PC-9 (cell line): ENCODE measurements at places on chromosomes 1 and 21. TPM values are rescaled to one million over a fixed set of nuclear protein-coding genes. Genes with fewer than 3 reads are reported as not detected.

The IFNLR1 gene
- total RNA-seq: 5.5 and 8.1 TPM in 2 replicates

The HCRTR1 gene
- total RNA-seq: not detected in 2 replicates

- H3K36me3 ChIP-seq: no peaks in the 10 kb centered on the region
- no peaks in the 10 kb centered on the region for H3K27me3 ChIP-seq
These were observed 10.0 kb downstream of the SCNN1D start for GRCh38 chr1:1290238-1290731.

The LCE3D gene
- not detected in 2 replicates for total RNA-seq

The SPRR2A gene
- total RNA-seq: not detected in 2 replicates

DNA sequence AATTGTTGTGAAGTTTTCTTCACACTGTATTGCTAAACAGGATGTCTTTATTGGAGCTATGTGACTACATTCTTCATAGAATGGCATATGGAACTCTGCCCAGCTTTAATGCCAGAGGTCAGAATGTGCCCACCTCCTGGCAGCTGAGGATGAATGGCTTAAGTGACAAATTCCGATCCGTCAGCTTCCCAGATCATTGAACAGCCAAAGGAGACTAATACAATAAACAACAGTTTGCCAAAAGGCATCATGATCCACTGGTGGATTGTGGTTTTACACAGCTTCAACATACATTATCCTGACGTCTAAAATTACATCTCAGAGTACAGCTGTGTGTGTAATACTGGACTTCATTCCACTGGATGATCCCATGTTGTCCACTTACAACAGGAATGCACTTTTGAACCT lies 68.7 kb upstream of the C1orf105 start:
- DNase-seq: peak; percentile 82
- peaks cover 42% of the 10 kb centered on the region for H3K4me1 ChIP-seq
- H3K27me3 ChIP-seq: no peaks in the 10 kb centered on the region
- no peaks in the 10 kb centered on the region; the same call in 1 of the 2 replicates for H3K36me3 ChIP-seq
- H3K4me3 ChIP-seq: no peak overlapping the region
- H3K27ac ChIP-seq: peak overlapping the region; percentile 62

The XCL2 gene
- total RNA-seq: not detected in 2 replicates

GRCh38 chr1:184836934-184837895 lies 82.6 kb upstream of the EDEM3 start:
- H3K4me3 ChIP-seq: no peak overlapping the region
- H3K27ac ChIP-seq: no peak overlapping the region
- H3K27me3 ChIP-seq: no peaks in the 10 kb centered on the region
- H3K4me1 ChIP-seq: peaks cover 23% of the 10 kb centered on the region

- no peak overlapping the region for H3K27ac ChIP-seq
- H3K36me3 ChIP-seq: no peaks in the 10 kb centered on the region
- no peaks in the 10 kb centered on the region for H3K4me1 ChIP-seq
- peaks cover 47% of the 10 kb centered on the region for H3K27me3 ChIP-seq
- DNase-seq: no peak
- no peak overlapping the region for H3K4me3 ChIP-seq
These were observed 6.5 kb upstream of the GRIK3 start for GRCh38 chr1:37040773-37041172.

- 0 out of 2 replicates have a peak, but pooled peaks cover 5% of the 10 kb centered on the region for H3K36me3 ChIP-seq
- peak overlapping the region; percentile 35; the same call in 1 of the 2 replicates for H3K27ac ChIP-seq
- no peaks in the 10 kb centered on the region for H3K27me3 ChIP-seq
- no peak for DNase-seq
These were observed 38.3 kb upstream of the BCL10 start for GRCh38 chr1:85314726-85315125.

GRCh38 chr1:25206201-25206600 lies 26.1 kb downstream of the SYF2 start:
- no peaks in the 10 kb centered on the region for H3K27me3 ChIP-seq
- no peaks in the 10 kb centered on the region for H3K4me1 ChIP-seq
- no peak overlapping the region for H3K4me3 ChIP-seq

The GNPAT gene
- total RNA-seq: 21.8 and 22.3 TPM in 2 replicates

DNA sequence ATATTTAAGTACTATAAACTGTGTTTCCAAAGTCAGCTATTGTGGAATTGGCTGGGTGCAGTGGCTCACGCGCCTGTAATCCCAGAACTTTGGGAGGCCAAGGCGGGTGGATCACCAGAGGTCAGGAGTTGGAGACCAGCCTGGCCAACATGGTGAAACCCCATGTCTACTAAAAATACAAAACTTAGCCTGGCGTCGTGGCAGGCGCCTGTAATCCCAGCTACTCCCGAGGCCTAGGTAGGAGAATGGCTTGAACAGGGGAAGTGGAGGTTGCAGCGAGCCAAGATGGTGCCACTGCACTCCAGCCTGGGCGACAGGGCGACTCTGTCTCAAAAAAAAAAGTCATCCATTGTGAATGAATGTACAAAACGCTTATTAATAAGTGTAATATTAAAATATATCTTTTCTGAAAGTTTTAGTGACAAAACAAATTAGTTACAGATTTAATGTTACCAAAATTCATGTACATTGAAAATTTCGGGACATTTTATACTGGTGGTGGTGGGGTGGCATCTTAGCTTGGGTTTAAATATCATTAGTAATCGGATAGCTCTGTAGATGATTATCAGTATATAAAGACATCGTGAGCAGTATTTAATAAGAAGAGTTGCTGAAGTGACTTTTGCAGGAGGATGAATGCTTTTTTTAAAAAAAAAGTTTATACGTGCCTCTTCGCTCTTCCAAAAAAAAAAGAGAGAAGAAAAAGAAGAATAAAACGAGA lies 503 bp upstream of the SRSF11 start:
- peak overlapping the region; percentile 93 for H3K27ac ChIP-seq
- H3K36me3 ChIP-seq: peaks cover 28% of the 10 kb centered on the region
- DNase-seq: no peak
- H3K27me3 ChIP-seq: no peaks in the 10 kb centered on the region

The CHD5 gene
- total RNA-seq: 0.50 and 0.63 TPM in 2 replicates

The KAZN gene
- total RNA-seq: 15.6 TPM in 2 replicates

The MYOG gene
- not detected in 2 replicates for total RNA-seq

DNA sequence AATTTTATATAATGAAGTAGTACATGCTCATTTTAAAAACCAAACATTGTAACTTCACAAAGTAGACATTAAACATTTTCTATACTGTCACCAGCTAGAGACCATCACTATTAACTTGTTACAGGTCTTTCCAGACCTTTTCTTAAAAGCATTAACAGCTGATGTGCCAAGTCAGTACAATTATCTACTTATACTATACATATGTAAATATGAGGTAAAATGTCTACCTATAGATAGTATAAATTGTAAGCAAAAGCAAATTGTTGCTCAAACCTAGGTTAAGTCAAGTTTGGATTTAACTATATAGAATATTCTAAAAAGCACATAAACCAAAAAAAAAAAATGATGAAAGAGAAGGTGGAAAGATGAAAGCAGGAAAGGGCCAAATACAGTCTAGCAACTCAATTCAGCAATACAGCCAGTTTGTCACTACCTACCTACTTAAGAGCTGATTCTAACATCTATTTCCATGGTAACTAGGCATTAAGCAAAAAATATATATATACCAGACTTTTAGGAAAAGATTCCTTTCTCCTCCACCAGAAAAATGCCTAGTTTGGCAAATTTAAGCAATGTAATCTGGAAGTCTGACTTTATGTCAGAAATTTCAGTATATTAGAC lies 34.5 kb downstream of the ARID4B start:
- peaks cover 40% of the 10 kb centered on the region for H3K4me1 ChIP-seq
- H3K27ac ChIP-seq: peak overlapping the region; percentile 9; the same call in 1 of the 2 replicates
- no peak for DNase-seq
- no peaks in the 10 kb centered on the region for H3K27me3 ChIP-seq
- no peak overlapping the region for H3K4me3 ChIP-seq
- H3K36me3 ChIP-seq: no peaks in the 10 kb centered on the region

- H3K4me3 ChIP-seq: no peak overlapping the region
- peaks cover 40% of the 10 kb centered on the region for H3K4me1 ChIP-seq
- DNase-seq: no peak
- no peak overlapping the region for H3K27ac ChIP-seq
- H3K27me3 ChIP-seq: no peaks in the 10 kb centered on the region
- no peaks in the 10 kb centered on the region for H3K36me3 ChIP-seq
These were observed 7.1 kb upstream of the GADD45A start for GRCh38 chr1:67677930-67678329.

DNA sequence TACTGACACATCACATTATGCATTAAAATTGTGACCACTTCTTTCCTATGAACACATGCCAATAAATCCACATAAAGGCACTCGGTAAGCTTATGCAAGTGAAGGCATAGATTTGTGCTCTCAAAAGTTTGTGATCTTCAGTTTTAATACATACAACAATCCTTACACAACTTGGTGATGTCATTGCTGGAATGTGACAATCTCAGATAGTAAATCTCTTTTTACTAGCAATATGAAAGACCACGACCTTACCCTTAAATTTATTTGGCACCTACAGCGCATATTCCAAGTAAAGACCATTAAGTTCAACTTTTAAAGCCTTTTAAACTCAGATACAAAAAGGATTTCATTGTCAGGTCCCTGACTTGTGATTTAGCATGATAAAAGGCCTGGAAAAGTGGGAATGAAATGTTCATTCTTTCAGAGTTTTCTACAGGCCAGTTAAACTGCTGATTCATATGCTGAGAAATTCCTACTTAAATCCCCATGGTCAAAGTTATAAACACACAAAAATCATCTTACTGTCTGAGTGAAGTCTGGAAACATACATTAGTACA lies 157.4 kb downstream of the SIPA1L2 start:
- no peaks in the 10 kb centered on the region for H3K27me3 ChIP-seq
- no peak for DNase-seq
- no peak overlapping the region for H3K27ac ChIP-seq
- H3K4me1 ChIP-seq: peaks cover 6% of the 10 kb centered on the region

- H3K4me1 ChIP-seq: peaks cover 44% of the 10 kb centered on the region
- no peak for DNase-seq
- no peaks in the 10 kb centered on the region for H3K27me3 ChIP-seq
- H3K27ac ChIP-seq: peak overlapping the region; percentile 97; the same call in 1 of the 2 replicates
- H3K36me3 ChIP-seq: peaks cover 28% of the 10 kb centered on the region; the same call in 1 of the 2 replicates
These were observed 591 bp downstream of the SHC1 start for GRCh38 chr1:154969860-154970452.

GRCh38 chr1:216929870-216930582 lies 206.8 kb upstream of the ESRRG start:
- no peaks in the 10 kb centered on the region for H3K36me3 ChIP-seq
- H3K4me1 ChIP-seq: no peaks in the 10 kb centered on the region; the same call in 1 of the 2 replicates
- H3K27me3 ChIP-seq: no peaks in the 10 kb centered on the region
- DNase-seq: no peak
- no peak overlapping the region for H3K27ac ChIP-seq

DNA sequence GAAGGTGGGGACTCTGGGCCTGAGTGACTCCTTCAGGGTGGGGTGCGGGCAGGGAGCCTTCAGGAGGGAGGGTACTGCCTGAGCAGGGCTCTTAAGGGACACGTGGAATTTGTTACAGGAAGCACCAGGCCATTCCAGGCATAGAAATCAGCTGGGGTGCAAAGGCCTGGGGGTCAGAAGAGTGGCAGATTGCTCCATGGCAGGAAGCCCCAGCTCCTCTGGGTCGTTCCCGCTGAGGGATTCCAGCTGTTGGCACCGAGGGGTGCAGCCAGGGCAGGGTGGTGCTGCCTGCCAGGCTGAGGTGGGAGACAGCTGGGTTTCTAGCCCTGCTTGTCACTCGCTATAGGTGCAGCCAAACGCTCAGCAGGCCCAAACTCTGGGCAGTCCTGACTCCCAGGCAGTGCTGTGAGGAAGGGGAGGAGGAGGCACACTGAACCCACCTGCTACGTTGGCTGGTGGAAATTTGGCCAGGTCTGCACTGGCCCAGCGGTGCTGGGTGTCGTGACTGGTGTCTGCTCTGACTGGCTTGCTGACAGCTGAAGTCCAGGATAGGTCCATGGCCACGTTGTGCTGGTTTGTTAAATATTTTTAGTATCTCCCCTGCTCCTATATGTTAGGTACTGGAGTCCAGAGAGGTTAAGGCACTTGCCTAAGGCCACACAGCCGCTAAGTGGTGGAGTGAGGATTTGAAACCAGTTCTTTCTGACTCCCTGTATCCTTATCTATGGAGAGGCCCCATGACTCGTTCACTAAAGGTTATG lies 19.3 kb downstream of the TNFRSF1B start:
- no peaks in the 10 kb centered on the region for H3K36me3 ChIP-seq
- no peaks in the 10 kb centered on the region for H3K27me3 ChIP-seq
- DNase-seq: no peak
- H3K4me3 ChIP-seq: no peak overlapping the region
- H3K4me1 ChIP-seq: peaks cover 10% of the 10 kb centered on the region
- H3K27ac ChIP-seq: no peak overlapping the region

DNA sequence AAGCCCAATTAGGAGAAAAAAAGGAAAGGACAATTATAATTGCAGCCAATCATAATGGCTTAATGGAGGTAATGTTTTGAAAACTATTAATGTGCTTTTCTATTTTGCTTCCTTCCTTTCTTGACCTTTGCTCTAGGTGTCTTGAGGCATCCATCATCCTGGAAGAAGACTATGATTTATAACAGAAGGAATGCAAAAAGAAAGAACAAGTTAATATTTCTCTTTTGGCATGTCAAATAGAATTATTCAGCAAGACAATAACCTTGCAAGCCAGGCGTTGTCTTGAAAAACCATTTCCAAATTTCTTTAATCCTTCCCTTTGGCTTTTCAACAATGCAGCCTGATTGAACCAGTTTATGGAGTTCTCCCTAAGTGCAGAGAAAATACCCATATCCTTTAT lies 107.7 kb upstream of the USP24 start:
- H3K36me3 ChIP-seq: no peaks in the 10 kb centered on the region
- DNase-seq: no peak
- H3K4me3 ChIP-seq: no peak overlapping the region
- peaks cover 25% of the 10 kb centered on the region for H3K4me1 ChIP-seq
- peak overlapping the region; percentile 24 for H3K27ac ChIP-seq
- no peaks in the 10 kb centered on the region for H3K27me3 ChIP-seq

GRCh38 chr1:152347116-152347728 lies 12.6 kb downstream of the FLG2 start:
- H3K4me1 ChIP-seq: no peaks in the 10 kb centered on the region
- no peak overlapping the region for H3K27ac ChIP-seq
- H3K36me3 ChIP-seq: no peaks in the 10 kb centered on the region

- H3K36me3 ChIP-seq: no peaks in the 10 kb centered on the region
- H3K4me3 ChIP-seq: no peak overlapping the region
- H3K4me1 ChIP-seq: no peaks in the 10 kb centered on the region
- peaks cover 13% of the 10 kb centered on the region; the same call in 1 of the 2 replicates for H3K27me3 ChIP-seq
- no peak for DNase-seq
- no peak overlapping the region for H3K27ac ChIP-seq
These were observed 19.5 kb downstream of the KCNJ6 start for GRCh38 chr21:37896788-37897187.

The FMO5 gene
- 1.1 and 1.3 TPM in 2 replicates for total RNA-seq

The CLCA1 gene
- total RNA-seq: not detected in 2 replicates

GRCh38 chr1:27690183-27690582 lies 18.2 kb upstream of the IFI6 start:
- H3K36me3 ChIP-seq: no peaks in the 10 kb centered on the region
- DNase-seq: no peak
- H3K27me3 ChIP-seq: no peaks in the 10 kb centered on the region
- H3K4me1 ChIP-seq: 0 out of 2 replicates have a peak, but pooled peaks cover 7% of the 10 kb centered on the region
- H3K27ac ChIP-seq: no peak overlapping the region

The DYNLT5 gene
- total RNA-seq: not detected in 2 replicates

The MROH7 gene
- total RNA-seq: 0.45 TPM in 1 of 2 replicates, not detected in the other

DNA sequence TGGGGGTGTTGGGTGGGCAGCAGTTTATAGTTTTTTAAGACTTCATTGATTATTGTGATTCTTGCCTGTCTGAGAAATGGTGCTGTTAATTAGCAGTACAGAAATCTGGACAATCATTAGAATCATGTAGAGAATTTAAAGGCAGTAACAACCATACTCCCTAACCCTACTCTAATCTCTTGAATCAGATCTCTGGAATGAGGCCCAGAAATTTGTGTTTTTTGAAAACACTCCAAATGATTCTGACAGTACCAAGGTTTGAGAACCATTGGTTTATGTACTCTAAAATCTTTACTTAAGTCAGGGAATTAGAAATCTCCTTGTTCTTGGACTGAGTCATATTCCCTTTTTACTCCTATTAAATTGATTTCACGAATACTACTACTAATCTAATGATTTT lies 24.0 kb downstream of the FNBP1L start:
- no peak overlapping the region for H3K4me3 ChIP-seq
- no peak for DNase-seq
- H3K27ac ChIP-seq: no peak overlapping the region
- H3K4me1 ChIP-seq: no peaks in the 10 kb centered on the region
- no peaks in the 10 kb centered on the region for H3K27me3 ChIP-seq
